A549 (cell line): ENCODE measurements at places on chromosomes 6 and 20. TPM values are rescaled to one million over a fixed set of nuclear protein-coding genes. Genes with fewer than 3 reads are reported as not detected.

SLC22A7 gene
- polyA plus RNA-seq = not detected in 3 replicates

LST1 gene
- polyA plus RNA-seq = 0.26 to 0.47 TPM in 2 of 3 replicates, not detected in the other

MUC22 gene
- polyA plus RNA-seq = not detected in 3 replicates

RSPO4 gene
- not detected in 3 replicates for polyA plus RNA-seq

AHI1 gene
- 22.3 to 24.8 TPM (median 24.7 TPM) in 3 replicates for polyA plus RNA-seq

ANGPT4 gene
- polyA plus RNA-seq = 0.03 to 0.04 TPM (median 0.03 TPM) in 3 replicates

LINC00237 gene
- not detected in 3 replicates for polyA plus RNA-seq

- DNase-seq = no peak
These were observed 36.6 kb upstream of the F13A1 start for GRCh38 chr6:6357032-6357431.

DNA sequence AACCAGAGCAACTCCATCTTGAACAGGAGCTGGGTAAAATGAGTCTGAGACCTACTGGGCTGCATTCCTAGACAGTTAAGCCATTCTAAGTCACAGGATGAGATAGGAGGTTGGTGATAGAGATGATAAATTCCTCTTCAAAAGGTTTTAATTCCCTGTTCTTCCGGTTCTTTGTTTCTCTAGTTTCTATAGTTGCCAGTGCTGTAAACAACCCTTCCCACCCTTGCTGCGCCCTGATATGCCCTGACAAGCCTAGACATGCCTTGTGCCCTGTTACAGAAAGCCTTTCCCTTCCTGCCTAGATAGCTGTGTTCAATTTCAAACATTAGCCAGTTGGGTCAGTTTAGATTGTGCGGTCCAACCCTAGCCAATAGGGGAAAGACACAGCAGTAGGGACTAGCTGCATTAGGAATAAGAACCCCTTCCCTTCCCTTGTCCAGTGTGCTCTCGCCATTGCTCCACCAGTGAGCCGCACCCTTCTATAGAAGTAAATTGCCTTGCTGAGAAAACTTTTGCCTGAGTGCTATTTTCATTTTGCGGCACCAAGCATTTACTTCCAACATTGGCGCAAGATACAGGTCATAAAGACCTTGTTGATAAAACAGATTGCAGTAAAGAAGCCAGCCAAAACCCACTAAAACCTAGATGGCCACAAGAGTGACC is 52.5 kb upstream of the CCN2 start:
- no peak for DNase-seq

DNA sequence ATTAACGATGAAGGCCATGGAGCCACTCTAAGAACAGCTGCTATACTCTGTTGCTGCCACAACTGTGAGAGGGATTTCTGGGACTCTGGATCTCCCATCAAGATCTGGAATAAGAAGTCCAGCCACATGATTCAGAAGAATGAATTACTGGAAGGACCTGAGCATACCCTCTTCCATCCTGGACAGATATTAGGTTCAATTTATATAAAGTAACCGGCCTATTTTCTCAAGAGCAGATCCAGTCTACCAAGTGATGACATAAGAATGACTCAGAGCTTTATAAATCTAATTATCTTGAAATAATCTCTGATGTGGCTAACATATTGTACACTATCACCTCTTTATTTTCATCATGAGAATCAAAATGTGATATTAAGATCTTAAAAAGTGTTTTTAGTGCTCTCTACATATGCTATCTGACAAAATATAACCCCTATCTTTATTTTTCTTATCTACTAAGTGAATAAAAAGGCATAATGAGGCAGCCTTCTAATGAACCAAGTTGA is 45.1 kb downstream of the COL9A1 start:
- no peak for DNase-seq

DNA sequence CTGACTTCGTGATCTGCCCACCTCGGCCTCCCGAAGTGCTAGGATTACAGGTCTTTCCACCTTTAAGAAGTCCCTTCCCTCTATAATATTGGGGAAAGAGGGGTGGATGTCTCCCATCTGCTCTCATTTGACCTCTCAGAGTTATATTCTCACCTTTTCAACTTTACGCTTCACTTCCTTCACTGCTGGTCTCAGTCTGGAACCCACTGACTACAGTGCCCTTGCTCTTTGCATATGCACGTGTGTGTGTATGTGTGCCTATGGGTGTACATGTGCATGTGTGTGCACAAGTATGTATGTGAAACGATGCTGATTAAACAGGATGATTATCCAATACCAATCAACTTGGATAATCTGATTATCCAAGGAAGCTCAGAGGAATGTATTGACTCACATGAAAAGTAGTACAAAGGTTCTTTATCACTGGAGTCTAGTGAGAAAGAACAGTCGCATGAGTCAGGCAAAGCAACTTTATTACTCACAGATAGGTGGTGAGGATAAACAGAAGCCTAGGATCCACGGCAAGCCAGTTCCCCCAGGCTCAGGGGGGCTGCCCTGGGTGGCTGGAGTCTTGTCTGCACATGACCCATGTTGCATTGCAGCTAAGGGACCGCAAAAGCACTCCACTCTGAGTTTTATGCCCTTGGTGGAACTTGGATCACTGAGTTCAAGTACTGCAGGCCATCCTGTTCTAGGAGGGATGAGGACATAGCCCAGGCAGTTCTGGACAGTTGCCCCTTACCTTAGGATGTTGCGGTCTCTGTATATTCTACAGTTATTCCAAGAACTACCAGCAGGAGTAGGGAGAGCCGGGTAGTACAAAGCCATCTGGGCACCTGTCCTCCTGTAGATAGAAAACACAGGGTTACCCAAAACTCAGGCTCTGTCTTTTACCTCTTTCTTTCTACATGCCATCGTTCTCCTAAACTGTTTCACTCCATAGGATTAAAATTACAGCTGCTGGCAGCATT is 50.9 kb downstream of the SNRNP48 start:
- peak; percentile 47 for DNase-seq

DNA sequence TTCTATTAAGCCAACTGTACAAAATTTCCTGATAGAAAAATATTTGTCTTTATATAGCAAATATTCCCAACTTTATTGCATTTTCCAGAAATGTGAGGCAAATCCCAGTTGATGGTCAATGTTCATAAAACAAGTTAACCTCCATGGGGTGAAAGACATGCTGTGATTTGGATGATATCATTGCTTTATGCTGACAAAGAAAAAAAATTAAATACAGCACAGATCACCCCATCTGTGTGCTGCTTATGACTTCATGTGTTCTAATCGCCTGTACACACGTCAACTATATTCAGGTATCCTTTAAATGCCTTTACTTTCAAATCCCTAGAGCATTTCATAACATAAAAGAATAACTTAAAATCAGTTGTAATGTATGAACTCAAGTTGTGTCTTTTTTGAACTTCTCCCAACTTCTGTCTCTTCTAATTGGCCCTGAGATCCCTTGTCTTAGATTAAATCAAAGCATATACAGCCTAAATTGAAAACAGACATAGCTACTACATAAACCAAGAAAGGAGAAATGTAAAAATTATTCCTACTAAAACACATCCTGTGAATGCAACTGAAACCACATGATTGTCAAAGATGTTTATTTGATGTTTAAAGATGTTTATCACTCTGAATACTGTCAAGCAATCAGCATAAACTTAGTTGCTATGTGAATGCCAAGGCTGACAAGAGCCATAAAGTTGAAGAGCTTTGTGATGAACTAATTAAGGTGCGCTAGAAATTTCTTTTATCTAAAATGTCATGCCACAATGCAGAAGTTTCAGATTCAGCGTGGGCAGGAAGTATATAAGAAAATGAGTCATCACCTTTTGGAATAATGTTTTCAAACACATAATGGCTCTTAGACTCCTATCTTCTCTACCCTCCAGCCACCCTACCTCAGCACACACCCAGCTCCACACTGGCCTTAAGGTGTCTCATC is 68.7 kb downstream of the FILIP1 start:
- DNase-seq = no peak

- DNase-seq = no peak
These were observed 31.7 kb upstream of the GNRH2 start for GRCh38 chr20:3011752-3012151.

DNA sequence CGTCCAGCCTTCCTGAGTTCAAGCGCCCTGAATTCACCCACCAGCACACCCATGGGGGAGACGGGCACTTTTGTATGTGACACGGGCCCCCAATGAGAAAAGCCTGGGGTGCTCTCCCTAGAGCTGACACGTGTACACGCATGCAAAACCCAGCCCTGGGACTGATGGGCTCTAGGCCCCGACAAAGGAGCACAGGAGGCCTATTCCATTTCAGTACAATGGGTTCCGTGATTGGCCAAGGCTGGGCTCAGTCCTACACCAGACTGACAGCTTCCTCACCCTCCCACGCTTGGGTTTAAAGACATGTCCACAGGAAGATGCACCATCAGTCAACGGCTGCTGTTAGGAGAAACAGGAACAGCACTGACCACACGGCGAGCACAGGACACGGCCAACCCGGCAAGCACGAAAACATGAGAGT is 8.8 kb downstream of the ZBTB46 start:
- DNase-seq = no peak

DNA sequence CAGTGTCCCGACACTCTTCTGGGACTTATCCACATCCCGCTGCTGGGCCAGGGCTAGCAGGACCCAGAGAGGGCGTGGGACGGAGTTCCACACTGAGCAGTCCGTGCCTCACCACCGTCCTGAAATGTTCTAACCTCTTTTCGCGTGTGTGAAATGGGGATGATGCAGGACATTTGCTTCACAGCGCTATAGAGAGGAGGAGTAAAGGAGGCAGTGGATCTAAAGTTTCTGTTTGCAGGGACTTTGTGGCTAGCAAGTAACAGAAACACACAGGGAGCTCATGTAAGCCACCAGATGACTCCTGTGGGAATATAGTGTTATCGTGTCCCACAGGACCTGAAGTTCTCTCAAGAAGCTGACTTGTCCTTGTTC is 634 bp downstream of the ITPA start:
- no peak for DNase-seq
